ENCODE measurements at places on chromosomes 5 and 9.

- DNase-seq = no peak
These were observed 467.8 kb downstream of the ZNF608 start for GRCh38 chr5:124278636-124279035.

- no peak for DNase-seq
These were observed 50.5 kb downstream of the COMMD10 start for GRCh38 chr5:116135344-116135743.

- no peak for DNase-seq
These were observed 23.2 kb upstream of the LRRTM2 start for GRCh38 chr5:138898299-138898698.

DNA sequence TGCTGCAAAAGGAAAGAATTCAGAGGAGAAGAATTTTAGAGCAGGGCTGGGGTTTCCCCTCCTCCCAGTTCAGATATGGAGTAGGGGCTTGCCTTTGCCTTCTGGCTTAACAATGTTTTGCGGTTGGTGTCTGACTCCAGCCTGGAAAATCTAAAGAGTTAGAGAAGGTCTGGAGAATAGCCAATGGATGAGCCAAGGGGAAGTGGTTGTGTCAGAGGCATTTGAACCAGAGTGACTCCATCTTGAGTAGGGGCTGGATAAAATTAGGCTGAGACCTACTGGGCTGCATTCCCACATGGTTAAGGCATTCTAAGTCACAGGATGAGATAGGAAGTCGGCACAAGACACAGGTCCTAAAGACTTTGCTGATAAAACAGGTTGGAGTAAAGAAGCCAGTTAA is 133.7 kb downstream of the DIRAS2 start:
- DNase-seq = no peak

GRCh38 chr9:119050281-119050680 is 319.0 kb downstream of the BRINP1 start:
- DNase-seq = no peak

DNA sequence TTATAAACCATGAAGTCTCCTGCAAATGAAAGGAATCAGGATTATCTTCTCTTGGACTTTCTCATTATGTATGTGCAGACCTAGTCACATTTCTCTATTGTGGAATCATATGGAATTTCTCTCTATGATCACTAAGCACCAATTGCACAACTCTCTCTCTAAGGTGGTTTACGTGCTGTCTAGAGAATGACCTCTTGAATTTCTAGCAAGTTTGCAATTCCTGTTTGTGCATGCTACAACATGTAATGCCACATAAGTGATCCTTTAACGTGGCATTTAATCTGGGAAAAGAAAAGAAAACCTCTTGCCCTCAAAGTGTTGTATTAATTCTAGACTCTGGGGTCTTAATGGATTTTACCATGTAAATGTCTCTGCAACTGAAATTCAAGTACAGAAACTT is 5.0 kb upstream of the PPP2R2B start:
- DNase-seq = no peak

DNA sequence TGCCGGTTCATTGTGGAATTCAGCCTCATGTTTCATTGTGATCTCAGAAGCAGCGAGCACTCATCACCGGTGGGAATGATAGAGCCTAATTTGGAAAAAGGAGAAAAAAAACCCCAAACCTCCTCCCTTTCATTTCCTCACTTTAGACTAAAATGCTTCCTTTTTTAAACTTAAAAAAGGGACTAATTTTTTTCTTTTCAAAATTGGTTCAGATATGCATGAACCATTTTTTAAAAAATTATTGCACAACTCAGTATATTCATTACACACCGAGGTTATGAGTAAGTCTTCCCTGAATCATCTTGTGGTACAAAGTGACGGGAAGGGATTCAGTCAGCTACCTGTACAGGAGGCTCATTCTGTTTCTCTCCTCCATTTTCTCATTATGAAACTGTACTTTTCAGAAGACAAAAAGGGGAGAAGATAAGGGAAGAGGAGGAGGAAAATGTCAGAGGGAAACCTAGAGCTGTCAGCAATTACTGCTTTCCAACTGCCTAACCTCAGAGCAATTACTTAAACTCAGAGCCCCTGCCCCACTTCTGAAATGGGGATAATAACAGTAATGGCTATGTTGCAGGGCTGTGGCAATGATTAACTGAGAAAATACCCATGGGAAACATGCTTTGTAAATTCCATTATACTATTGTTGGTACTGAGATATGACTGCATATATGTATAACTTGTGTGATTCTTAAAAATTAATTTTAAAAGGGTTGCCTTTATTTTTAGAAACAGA is 24.0 kb downstream of the GALNT10 start:
- no peak for DNase-seq

DNA sequence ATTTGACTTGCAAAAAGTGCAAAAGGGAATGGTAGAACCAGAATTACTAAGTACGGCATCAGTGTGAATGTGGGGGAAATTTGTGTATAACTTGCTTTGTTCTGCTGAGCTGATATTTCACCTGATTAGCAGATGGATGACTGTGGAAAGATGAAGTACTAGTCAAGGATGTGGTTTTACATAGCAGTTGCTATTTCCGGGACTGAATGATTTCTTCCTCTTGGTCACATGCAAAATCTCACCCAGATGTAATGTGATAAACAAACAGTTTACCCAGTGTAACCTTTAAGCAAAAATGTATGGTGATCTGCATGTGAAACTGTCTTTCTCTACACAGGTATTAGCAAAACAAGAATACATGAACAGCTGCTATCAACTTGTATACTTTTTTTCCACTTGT is 46.1 kb downstream of the DCP2 start:
- no peak for DNase-seq

- DNase-seq = no peak
These were observed 22.1 kb downstream of the NTRK2 start for GRCh38 chr9:84691634-84692033.

DNA sequence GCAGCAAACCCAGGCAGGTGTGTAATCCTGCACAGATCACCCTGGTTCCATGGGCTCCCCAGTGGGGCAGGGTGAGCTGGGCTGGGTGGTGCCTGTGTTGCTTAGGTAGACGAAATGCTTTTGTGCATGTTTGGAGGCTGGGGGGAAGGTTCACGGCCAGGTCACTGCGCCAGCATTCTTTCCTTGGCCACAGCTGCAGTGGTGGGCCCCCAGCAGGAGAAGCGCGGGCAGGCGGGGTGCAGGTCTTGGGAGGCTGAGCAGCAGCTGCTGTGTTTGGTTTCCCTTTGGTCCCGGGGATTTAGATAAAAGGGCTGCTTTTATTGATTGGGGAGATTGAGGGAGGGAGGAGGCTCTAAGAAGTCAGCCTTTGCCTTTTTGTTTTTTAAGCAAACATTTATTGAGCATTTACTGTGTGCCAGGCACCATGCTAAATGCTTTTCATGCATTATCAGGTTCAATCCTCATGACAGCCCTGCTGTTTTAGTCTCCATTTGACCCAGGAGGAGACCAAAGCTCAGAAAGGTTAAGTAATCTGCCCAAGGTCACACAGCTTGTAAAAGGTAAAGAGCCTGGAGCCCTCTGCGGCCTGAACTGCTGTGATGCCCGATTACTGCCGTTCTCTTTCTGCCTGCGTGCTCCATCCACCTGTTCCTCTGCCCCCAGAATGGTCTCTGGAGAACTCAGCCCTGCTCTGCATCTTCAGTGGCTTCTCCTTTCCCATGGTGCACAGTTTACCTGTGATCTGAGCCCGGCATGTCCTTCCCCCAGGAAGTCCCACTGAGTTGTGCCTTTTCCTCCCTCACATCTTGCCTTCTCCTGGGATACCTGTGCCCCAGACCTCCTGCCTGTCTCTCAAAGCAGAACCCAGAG is 94.4 kb downstream of the MACROH2A1 start:
- no peak for DNase-seq

GRCh38 chr9:33295571-33295970 is 5.3 kb downstream of the NFX1 start:
- no peak for DNase-seq

- DNase-seq = no peak
These were observed 136.8 kb downstream of the TENT4A start for GRCh38 chr5:6850106-6850432.

GRCh38 chr9:5786370-5787127 is 46.4 kb downstream of the ERMP1 start:
- DNase-seq = no peak

DNA sequence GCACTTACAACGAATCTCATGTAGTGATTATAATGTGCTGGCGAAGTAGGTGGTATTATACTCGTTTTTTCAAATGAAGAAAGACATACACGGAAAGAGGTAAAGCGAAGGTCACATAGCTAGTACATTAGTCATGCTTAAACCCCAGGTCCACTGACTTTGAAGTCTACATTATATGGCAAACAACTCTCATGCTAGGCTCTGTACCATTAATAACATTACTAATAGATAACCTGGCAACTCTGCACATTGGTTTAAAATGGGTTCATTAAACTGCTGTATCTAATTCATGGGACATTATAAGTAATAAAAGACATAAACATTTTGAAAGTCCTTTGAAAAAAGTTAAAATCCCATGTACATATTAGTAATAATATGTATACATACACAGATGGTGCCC is 21.2 kb downstream of the FYB1 start:
- DNase-seq = no peak

- no peak for DNase-seq
These were observed 287.6 kb upstream of the MSX2 start for GRCh38 chr5:174436750-174437149.

DNA sequence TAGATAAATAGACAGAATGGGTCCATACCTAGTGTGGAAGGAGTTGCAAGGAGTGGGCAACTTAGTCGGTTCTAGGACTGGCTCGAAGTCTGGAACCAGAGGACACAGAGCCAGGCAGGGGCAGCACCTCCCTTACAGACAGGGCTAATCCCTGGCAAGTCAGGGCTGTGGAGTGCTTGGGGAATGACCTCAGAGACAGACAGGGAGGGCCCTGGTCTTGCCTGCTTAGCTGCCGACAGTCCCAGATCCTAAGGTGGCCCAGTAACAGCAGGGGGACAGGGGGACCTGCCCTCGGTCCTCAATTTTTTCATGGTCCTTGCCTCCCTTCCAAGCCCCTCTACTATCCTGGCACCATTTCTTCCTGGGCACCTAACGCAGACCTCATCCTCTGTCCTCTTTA is 222.4 kb upstream of the TNC start:
- no peak for DNase-seq

DNA sequence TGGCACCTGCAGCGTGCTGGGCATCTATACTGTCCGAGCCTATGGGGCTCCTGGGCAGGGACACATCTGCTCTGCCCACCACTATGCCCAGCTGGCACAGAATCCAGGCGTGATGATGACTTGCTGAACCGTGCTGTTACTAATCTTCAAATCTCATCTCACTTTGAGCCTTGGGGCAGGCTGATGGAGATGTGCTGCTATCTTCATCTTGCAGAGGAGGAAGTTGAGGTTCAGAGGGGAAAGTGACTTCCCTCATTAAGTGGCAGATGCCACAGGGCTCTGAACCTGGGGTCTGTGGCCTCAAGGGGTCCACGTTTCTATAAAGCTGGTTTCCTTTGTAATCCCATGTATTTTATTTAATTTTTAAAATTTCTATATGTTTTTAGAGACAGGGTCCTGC is 4.7 kb downstream of the SLC2A6 start:
- no peak for DNase-seq

DNA sequence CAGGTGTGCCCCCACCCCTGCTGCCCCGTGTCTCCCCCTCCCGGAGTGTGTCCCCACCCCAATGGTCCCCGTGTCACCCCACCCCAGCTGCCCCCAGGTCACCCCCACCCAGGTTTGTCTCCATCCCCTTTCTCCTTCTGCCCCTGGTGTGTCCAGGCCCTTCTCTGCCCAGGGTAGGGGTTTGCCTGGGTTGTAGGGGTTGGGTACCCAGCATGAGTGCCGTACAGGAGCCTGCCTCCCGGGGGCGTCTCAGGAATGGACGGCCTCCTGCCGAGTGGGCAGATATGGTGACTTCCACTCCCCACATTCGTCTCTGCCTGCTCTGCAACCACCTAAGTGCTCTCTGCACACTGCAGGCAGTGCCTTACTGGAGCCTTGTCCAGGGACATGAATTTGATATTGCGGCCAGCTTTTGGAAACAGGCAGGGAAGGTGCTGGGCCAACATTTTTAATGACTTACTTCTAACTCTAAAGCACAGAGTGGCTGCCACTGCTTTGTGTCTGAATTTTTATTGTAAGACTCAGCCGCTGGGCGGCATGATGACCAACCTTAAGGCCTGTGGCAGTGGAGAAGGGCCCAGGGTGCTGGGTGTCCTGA is 6.7 kb downstream of the LRRC14B start:
- DNase-seq = no peak

DNA sequence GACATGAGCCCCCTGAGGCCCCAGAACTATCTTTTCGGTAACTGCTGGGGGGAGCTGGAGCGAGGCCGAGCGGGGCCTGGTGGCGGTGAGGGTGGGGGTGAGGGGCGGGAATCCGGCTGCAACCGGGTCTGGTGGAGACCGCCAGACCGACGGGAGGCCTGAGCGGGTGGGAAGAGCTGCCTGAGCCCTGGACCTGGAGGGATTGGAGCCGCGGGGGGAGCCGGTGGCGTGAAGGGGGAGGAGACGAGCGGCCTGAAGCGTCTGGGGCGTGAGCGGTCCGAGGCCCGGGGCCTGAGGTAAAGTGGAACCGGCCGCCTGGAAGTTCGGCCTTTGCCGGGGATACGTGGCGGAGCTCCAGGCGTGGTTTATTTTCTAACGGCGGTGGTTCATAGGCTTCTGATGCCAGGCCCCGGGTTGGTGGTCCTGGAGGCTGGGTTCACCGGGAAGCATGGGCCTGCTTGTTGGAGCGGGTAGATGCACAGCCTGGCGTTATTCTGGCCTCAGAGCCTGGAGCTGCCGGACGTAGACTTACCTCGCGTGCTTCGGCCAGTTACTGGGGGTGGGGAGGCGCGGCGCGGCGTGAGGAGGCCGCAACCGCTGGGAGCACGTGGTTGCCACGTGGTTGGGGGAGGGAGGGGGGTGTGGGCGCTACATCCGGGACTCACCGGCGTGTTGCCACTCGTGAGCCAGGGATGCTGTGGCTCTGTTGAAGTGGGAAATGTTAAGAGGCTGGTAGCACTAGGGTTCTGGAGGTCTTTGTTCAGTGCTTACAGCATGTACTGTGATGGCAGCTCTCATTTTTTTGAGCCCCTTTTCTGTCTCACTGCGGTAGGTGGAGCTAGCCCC is 544 bp downstream of the NPM1 start:
- peak; percentile 87 for DNase-seq

DNA sequence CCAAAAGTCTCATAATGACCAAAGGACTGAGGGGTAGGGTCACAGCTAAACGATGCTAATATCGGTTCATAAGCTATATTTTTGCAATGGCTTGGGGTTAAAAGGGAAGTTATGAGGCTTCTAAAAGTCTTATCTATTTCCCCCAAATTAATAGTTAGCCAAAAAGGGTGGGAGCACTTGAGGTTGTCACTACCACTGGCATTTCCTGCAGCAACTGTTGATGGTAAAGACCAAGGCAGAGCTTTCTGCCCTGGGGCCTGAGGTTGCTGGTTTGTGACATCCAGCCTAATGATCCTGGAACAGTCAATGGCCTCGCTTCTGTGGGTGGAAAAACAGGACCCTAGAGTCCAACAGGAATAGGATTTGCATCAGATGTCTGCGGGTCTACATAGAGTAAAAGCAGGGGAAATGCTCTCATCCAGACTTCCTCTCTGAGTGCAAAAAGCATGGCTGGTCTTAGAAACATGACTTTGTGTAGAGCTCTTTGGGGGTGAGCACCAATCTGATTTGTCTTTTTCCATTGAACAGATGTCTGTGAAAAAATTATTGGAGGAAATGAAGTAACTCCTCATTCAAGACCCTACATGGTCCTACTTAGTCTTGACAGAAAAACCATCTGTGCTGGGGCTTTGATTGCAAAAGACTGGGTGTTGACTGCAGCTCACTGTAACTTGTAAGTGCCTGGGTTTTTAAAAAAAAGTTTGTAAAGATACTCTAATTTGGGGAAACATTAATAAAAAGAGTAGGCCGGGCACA is 2.7 kb downstream of the GZMA start:
- DNase-seq = no peak

GRCh38 chr9:81145331-81145963 is 543.9 kb downstream of the TLE1 start:
- no peak for DNase-seq

Data from psoas muscle (tissue), 8 donors.